ENCODE measurements at places on chromosomes 11 and 22.

- no peak for DNase-seq
- H3K27ac ChIP-seq, result no peak overlapping the region
- H3K4me1 ChIP-seq, result peaks cover 2% of the 10 kb centered on the region
- H3K27me3 ChIP-seq, result no peaks in the 10 kb centered on the region
These were observed 94.6 kb upstream of the ALKBH3 start for GRCh38 chr11:43786016-43786415.

DNA sequence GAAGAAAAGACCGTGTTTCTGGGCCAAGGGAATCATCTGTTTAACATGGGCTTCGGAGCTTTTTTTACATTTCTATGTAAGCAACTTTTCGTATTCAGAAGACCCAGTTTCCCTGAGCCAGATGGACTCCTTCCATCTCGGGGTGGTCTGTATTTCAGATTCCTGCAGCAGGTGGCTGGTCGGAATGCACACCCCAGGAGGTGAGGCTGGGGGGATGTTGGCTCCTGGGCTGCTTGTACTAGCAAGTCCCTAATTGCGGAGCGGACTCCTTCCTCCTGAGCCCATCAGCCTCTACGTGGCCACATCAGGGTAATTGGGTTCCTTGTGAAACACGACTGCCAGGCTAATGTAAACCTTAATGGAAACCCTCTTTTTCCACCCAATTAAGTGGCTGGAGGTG is 58.7 kb downstream of the PARVB start:
- no peak overlapping the region for H3K27ac ChIP-seq
- H3K4me1 ChIP-seq, result no peaks in the 10 kb centered on the region
- no peaks in the 10 kb centered on the region for H3K27me3 ChIP-seq
- no peak for DNase-seq

DNA sequence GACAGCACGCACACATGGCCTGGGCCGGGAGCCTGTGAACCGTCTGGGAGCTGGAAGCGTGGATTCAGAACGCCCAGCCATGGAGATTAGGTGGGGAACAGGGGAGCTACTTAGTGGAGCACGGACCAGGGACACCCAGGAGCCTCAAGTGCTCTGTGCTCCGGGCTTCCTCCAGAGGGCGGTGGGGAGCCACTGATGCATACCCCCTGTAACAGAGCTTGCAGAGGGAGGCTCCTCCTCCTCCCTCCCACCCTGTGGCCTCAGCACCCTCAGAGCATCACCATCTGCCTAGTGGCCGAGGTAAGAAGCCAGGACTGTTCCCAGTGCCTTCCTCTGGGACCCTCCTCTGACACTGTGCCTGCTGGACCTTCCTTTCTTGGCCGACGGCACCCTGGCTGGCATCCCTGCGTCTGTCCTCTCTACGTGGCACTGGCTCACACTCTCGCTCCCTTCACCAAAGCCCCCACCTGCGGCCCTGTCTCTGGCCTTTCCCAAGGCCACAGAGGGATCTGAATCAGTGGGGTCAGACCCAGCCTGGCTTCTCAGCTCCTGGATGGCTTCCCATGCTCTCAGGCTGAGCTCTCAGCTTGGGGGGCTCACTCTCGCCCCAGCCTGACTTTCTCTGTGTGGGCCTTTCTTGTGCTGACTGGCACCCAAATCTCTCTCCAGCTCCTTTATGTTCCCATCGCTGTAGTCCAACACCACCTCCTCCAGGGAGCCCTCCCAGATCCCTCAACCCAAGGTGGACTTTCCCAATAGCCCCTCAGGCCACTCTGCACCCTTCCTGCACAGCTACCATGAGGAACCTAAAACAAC is 780.9 kb downstream of the BRD1 start:
- no peaks in the 10 kb centered on the region for H3K36me3 ChIP-seq
- no peak overlapping the region for H3K27ac ChIP-seq
- H3K4me1 ChIP-seq, result no peaks in the 10 kb centered on the region
- peaks cover 11% of the 10 kb centered on the region for H3K27me3 ChIP-seq
- H3K4me3 ChIP-seq, result no peak overlapping the region

DNA sequence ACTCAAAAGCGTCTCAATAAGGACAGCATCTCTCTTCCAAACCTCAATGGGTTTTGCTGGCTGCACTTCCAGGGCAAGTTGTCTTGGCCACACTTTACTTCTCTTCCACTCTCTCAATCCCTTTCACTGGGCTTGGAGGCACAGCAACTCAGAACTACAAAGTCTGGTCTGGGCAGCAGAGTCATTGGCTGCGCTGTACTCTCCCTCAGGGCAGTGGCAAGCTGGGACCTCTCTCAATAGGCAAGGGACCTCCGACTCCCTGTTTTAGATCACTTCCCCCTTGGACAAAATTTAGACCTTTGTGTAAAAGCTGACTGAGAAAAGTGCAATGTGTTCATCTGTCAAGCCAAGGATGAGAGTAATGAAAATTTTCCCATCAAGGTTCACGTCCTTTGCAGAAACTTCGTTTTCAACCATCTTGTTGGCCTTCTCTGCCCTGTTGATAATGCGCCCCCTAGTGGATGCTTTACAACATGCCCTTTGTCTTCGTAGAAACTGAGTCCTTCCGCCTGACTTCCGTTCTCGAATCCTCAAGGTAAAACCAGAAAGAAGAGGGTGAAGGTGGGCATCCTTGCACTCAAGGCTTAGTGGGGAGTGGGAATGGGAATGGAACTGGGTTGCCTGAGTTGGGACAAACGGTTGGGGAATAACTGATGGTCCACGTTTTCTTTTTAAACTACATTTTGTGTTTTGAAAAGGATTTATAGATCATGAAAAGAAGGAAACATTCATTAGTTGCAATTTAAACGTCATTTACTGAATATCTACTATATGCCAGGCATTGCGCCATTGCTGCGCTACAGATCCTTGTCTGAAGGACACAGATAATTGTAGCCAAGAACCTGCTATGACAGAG is 99.1 kb downstream of the CD44 start:
- peaks cover 34% of the 10 kb centered on the region for H3K36me3 ChIP-seq
- H3K27ac ChIP-seq, result no peak overlapping the region
- peak; percentile 31 for DNase-seq

GRCh38 chr11:17596310-17596669 is 49.2 kb downstream of the OTOG start:
- H3K36me3 ChIP-seq, result no peaks in the 10 kb centered on the region
- peaks cover 4% of the 10 kb centered on the region for H3K27me3 ChIP-seq
- no peak overlapping the region for H3K4me3 ChIP-seq

GRCh38 chr11:94809251-94809650 is 41.1 kb downstream of the AMOTL1 start:
- H3K27ac ChIP-seq, result no peak overlapping the region

DNA sequence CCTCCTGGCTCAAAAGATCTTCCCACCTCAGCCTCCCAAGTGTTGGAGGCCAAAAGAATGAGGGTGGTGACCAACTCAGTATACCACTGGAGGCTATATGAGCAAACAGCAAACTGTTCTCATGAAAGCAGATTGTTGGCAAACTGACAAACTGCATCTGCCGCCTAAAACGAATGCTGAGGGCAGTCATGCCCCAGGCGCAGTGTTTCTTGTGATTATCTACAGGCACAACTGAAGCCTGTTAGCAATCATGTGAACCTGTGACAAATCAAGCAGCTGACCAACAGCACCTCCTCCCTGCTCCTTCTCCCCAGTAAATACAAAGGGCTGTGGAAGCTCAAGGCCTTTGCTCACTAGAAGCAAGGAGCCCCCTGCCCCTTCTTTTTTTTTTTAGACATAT is 47.8 kb downstream of the BTBD10 start:
- no peak overlapping the region for H3K27ac ChIP-seq
- no peak overlapping the region for H3K4me3 ChIP-seq
- H3K4me1 ChIP-seq, result peaks cover 2% of the 10 kb centered on the region
- H3K36me3 ChIP-seq, result peaks cover 17% of the 10 kb centered on the region
- no peaks in the 10 kb centered on the region for H3K27me3 ChIP-seq

DNA sequence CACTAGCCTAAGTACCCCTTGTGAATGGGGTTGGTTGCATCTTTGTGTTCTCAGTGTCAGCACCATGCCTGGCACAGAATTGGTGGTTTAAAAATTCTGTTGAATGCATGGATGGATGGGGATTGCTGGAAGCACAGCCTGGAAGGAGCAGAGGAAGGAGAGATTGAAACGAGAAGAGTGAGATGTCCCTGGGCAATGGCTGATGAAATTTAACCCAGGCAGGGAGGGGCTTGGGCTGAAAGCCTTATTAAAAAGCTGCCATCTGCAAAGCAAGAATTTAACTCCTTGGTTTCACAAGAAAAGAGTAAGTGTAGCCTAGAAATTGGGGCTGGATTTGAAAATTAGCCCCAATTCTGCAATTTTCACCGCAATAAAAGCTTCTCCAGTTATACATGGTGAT is 126.7 kb downstream of the TEAD1 start:
- DNase-seq, result no peak
- H3K4me1 ChIP-seq, result no peaks in the 10 kb centered on the region
- peaks cover 67% of the 10 kb centered on the region for H3K27me3 ChIP-seq
- H3K36me3 ChIP-seq, result no peaks in the 10 kb centered on the region
- H3K27ac ChIP-seq, result no peak overlapping the region
- no peak overlapping the region for H3K4me3 ChIP-seq

DNA sequence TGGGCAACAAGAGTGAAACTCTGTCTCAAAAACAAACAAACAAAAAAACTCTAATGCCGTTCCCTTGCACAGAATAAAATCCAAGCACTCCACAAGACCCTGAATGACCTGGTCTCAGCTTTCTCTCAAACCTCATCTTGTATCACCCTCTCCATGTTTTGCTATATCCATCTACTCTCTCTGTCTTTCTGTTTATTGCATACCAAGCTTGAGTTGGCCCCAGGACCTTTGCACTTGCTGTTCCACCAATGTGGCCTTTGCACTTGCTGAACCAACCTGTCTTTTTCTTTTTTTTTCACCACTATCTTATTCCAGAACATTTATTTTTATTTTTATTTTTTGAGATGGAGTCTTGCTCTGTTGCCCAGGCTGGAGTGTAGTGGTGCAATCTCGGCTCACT is 2.0 kb upstream of the L3MBTL2 start:
- peaks cover 18% of the 10 kb centered on the region for H3K27me3 ChIP-seq
- DNase-seq, result no peak
- H3K27ac ChIP-seq, result no peak overlapping the region
- no peak overlapping the region for H3K4me3 ChIP-seq
- H3K4me1 ChIP-seq, result peaks cover 19% of the 10 kb centered on the region

DNA sequence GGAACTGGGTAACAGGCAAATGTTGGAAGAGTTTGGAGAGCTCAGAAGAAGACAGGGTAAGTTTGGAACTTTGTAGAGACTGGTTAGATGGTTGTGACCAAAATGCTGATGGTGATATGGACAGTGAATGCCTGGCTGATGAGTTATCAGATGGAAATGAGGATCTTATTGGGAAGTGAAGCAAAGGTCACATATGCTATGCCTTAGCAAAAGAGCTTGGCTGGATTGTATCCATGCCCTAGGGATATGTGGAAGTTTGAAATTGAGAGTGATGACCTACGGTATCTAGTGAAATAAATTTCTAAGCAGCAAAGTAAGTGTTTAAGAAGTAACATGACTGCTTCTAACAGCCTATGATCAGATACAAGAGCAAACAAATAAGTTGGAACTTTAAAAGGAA is 17.8 kb downstream of the BBOX1 start:
- no peak for DNase-seq
- no peak overlapping the region for H3K27ac ChIP-seq
- H3K4me1 ChIP-seq, result no peaks in the 10 kb centered on the region
- H3K36me3 ChIP-seq, result no peaks in the 10 kb centered on the region

- no peaks in the 10 kb centered on the region for H3K36me3 ChIP-seq
- no peak overlapping the region for H3K4me3 ChIP-seq
- DNase-seq, result no peak
- H3K27ac ChIP-seq, result no peak overlapping the region
- H3K27me3 ChIP-seq, result no peaks in the 10 kb centered on the region
These were observed 36.2 kb downstream of the USP35 start for GRCh38 chr11:78224906-78225420.

- no peak overlapping the region for H3K4me3 ChIP-seq
- no peaks in the 10 kb centered on the region for H3K27me3 ChIP-seq
- H3K27ac ChIP-seq, result no peak overlapping the region
- peaks cover 11% of the 10 kb centered on the region for H3K36me3 ChIP-seq
- H3K4me1 ChIP-seq, result peaks cover 15% of the 10 kb centered on the region
- no peak for DNase-seq
These were observed 104.5 kb downstream of the UVRAG start for GRCh38 chr11:75919525-75919924.

DNA sequence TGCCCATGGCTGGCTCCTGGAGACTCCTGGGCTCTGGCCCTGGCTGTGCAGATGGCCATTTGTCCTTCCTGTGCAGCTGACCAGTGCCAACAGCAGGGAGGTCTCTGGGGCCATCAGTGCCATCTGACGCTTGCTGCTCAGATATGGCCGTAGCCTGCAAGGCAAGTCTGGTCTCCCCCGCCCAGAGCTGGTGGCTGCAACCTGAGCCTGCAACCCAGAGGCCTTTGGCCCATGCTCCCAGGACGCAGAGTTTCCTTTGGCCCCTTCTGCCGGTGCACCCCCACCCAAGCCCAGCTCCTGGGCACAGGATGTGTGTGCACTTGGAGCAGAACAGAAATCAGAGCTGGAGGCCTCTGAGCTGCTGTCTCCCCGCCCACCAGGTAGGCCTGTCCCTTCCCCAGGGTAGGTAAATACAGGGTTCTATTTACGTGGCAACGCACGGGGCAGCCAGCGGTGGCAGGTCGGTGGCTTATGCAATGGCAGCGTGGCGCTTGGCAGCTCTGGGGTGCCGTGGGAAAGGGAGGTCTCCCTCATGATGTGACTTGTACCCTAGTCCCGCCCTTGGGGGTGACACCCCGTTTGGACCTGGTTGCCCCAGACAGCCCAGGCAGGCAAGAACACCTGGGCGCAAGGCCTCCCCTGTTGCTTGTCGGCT is 21.0 kb upstream of the MYEOV start:
- no peaks in the 10 kb centered on the region for H3K27me3 ChIP-seq
- H3K36me3 ChIP-seq, result no peaks in the 10 kb centered on the region
- DNase-seq, result no peak
- no peaks in the 10 kb centered on the region for H3K4me1 ChIP-seq
- H3K4me3 ChIP-seq, result no peak overlapping the region

DNA sequence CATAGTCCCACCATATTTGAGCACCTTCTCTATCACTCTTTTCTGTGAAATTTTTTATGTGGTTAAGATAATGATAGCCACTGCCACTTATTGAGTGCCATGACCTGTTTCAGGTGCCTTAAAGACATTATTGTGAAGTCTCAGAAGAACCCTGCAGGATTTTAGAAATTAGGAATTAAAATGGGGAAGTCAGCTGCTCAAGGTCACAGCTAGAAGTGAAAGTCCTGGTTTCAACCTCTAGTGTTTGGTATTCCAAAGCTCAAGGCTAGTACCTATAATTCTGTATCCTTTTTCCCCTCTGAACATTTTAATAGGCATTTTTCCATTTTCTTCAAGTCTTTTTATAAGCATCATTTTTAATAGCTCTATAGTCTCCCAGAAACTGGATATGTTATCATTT is 9.0 kb upstream of the RRM1 start:
- peaks cover 34% of the 10 kb centered on the region for H3K4me1 ChIP-seq
- no peaks in the 10 kb centered on the region for H3K27me3 ChIP-seq
- H3K27ac ChIP-seq, result no peak overlapping the region
- DNase-seq, result no peak
- no peak overlapping the region for H3K4me3 ChIP-seq
- peaks cover 39% of the 10 kb centered on the region for H3K36me3 ChIP-seq

Data from activated naive CD8-positive, alpha-beta T cell treated with anti-CD3 and anti-CD28 coated beads for 36 hours (primary cell).